ENCODE measurements at places on chromosomes 1 and 21.
A peak's percentile ranks its signal among the peaks of the same experiment; 100 is the strongest.

DNA sequence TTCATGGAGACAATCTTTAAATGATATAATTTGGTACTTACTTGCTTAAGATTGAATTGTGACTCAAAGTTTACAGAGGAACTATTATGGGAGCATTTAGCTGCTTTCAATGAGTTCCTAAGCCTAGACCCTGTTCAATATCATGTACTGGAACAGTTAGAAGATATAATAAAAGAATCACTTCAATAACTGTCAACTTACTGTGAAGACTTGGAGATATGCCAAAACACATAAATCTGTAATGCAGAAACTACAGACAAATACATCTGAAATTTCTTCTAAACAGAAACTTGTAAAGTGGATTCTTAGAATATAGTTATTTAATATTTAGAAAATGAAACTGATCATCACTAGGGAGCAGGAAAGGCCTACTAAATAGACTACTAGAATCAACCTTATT lies 259.3 kb downstream of the HLX start:
- no peak for DNase-seq

DNA sequence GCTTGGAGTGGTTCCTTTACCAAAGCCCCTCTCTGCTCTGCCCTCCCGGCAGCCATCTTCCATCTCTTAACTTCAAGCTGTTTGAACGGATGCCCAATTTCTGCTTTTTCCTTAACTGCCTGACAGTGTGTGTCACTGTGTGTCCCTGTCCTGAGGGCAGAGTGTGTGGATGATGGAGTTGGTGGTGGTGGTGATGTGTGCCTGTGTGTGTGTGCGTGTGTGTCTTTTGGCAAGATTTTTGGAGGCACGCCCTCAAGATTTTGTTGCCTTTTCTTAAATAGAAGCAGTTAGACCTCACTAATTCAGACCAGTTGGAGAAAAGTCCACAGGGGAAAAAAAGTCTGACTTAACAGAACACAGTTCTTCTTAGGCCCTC lies 30.3 kb downstream of the SERTAD4 start:
- DNase-seq: no peak

DNA sequence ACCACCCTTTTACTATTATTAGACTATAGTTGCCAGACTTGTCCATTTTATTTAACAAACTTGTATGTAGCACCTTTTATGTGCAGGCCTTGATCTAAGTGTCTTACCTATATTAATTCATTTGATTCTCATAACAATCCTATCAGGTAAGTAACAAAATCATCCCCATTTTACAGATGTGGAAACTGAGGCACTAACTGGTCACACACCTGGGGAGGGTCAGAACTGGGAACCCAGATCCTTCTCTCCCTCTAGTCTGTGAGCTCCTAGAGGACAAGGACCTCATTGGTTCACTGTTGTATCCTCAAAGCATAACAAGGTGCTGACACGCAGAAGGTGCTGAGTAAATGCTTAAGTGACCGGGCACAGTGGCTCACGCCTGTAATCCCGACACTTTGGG lies 14.9 kb downstream of the FBXO2 start:
- no peak for DNase-seq

GRCh38 chr1:94553323-94553730 lies 11.8 kb upstream of the F3 start:
- DNase-seq: no peak

DNA sequence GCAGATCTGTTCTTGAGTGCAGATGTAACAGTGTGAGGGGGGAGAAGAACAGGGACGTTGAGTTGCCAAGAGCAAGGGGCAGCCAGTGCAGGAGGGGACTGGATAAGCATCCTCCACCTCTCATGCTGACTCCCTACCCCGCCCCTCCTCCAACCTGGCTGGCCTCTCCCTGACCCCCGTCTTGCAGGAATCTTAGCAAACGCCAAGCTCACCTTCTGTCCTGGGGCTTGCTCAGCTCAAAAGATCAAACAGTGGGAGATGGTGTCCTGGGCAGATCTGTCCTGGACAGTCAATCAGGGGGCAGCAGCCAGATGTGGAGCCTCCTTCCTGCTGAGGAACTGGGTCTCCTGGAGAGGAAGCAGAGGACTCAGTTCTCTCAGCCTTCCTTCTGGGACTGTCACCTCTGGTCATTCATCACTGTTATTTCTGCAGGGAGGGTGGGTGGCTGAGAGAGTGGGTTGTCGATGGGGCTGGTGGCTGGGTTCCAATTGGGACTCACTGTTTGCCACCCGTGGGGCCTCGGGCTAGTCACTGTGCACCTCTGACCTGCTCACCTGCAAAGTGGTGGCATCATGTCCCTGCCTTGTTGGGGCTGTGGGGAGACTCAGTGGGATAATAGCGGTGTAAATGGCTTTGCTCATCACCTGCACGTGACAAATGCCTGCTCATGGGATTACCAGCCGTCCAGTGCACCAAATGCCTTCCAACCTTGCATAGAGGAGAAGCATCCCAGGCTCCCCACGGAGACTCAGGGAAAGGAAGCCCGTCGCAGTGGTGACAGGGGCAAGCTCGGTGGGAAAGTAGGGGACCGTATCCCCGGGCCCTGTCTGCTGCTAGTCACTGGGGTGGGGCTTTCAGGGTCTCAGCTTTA lies 154.4 kb downstream of the PTPRU start:
- no peak for DNase-seq

DNA sequence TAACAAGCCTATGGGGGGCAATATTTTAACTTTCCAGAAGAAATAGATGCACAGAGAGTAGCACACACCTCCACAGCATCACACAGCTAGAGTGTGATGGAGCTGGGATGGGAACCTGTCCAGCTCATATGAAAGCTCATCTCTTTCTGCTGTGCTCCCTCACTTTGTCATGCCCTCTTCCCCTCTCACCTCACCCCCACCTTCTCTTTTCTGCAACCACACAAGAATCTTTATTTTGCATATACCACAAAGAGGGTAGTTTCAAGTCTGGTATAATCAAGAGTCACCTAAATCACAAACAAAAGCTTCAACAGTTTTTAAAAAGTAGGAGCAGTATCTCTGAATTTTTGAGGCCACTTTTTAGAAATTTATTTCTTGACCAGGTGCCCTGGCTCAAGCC lies 22.6 kb downstream of the FOXD2 start:
- no peak for DNase-seq

- DNase-seq: no peak
These were observed 346.7 kb downstream of the SMYD3 start for GRCh38 chr1:246160374-246160773.

DNA sequence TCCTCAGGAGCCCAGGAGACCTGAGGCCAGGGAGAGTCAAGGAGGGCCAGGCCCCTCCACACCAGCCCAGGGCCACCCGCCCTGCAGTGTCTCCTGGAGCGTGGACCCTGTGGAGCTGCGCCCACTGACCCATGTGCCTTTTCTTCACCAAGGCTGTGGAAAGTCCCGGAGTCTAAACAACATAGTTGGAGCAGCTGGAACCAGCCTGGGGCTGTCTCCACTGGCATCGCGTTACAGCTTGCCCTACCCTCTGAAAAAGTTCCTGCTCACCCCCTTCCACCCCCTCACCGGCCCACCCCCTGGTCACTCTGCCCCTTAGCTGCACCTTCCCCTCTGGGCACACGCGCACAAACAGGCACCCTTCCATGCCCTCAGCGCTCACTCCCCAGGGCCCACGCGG lies 18.3 kb downstream of the KCNC4 start:
- no peak for DNase-seq

DNA sequence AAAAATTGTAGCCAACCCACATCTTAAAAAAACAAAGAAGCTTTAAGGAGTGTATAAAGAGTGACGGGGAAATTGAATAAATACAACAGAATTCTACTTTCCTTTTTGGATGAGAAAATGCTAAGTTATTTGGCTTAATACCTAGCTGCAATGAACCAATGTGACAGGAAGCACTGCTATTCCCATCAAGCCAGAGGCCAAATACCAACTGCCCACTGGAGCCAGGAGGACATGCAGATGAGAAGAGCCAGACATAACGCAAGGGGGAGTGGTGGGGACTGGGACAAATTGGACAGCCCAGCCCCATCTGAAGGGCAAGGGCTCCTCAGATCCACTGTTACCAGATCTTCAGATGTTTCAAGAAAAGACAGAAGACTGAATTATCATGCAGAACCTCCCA lies 25.7 kb downstream of the DNAJC11 start:
- no peak for DNase-seq

DNA sequence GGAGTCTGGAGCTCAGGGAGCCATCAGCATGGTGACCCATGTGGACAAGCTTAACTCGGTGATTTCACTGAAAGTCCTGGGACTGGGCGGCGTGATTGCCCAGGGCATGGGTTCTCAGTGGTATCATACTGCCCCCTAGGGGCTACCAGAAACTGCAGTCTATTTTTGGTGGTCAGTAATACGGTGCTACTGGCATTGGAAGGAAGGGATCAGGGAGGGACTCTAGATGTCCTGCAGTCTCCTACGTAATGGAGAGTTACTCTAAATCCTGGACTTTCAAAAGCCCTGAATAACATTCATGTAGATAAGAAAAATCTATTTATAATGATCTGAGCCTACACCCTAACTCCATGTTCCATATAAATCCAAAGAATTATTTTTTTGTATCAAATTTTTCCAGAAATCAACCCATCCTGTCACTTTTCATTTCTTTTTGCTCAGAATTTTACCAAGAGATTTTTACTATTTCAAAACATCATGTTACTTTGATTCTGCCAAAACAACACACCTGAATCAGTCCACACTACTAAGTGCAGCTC lies 37.3 kb downstream of the PABPC4 start:
- DNase-seq: no peak

DNA sequence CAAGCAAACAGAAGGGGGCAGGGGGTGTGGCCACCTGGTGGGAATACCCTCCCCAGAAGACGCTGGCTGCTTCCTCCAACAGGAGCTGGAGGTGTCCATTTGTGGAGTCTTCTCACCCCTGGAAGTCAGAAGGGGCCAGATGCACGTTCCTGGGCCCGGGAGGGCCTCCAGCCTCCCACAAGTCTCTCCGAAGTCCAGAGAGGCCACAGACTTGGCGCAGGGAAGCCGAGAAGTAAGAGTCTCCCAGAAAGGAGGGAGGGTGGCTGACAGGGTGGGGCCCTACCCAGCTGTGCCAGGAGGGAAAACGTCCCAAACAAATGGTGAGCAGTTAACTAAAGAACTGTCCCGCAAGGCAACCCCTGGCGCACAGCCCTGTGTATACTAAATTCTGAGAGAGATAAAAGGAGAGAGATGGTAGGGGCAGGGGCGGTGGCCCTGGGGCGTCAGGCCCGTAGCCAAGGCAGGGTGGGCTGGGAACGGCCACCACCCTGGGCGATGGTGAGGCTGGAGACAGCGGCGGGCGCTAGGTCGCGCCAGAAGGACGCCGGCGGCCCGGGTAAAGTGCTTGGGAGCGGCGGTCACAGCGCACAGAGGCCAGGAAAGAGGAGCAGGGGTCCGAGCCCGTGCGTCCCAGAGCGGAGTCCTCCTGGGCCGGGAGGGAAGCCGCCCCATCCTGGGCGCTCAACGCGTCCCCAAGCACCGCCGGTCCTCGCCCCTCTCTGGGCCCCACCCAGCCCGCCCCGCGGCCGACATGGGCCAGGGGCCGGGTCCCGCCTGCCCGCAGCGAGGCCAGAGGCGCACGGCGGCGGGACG lies 1.2 kb downstream of the CHD5 start:
- no peak for DNase-seq

GRCh38 chr1:121483234-121483633 lies 298.5 kb downstream of the SRGAP2C start:
- DNase-seq: no peak

DNA sequence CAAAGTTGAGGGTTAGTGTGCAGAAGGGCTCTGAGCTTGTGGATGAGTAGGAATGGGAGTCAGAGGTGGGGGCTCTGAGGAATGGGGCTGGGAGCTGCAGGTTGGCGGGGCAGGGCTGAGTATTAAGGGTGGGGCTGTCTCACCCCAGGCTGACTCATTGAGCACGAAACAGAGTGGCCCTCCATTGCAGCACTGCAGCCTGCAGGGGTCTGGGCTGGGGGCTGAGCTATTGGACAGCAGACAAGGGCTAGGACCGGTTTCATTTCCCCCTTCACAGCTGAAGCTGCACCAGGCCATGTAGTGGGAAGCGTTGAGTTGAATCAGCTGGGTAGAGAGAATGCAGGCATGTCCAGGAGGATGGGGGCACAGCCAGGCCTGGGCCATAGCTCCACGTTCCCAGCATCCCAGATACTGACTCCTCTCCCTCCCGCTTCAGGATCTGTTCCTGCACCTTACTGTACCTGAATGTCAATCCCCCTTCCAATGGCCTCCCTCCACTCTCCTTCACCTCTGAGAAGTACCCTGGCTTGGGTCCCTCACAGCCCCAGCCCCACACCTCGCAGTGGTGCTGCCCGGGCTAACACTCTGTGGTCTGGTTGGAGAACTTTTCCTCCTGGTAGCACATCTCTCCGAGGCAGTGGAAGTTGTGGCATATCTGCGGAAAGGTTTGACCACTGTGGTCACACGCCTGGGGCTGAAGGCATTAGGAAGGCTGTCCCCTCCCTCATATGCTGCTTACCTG lies 4.4 kb upstream of the INPP5B start:
- no peak for DNase-seq

- no peak for DNase-seq
These were observed 1.6 kb downstream of the RASSF5 start for GRCh38 chr1:206508956-206509355.

DNA sequence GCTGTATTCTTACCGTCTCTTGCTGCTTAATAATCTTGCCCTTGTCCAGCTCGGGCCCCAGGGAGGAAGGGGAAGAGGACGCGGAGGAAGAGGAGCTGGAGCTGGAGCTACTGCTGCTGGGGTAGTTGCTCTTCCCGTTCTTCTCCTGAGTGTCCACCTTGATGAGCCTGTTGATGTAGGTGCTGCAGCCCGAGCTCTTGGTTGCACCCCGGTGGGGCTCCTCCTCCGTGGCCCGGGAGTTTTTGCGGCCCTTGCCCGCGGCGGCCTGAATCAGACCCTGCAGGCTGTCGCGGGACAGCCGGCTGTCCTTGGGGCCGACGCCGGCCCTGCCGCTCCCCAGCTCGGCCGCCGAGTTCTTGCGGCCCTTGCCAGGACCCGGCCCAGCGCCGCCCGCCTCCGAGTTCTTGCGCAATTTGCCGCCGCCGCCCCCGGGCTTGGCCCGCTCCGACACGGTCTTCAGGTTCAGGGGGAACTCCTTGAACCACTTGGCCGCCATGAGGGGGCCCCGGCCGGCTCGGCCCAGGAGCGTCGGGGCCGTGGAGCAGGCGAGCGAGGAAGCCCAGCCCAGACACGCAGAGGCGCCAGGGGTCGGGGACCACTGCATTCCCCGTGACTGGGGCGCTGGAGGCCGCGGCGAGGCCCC lies 475 bp upstream of the TDRD10 start:
- no peak for DNase-seq

DNA sequence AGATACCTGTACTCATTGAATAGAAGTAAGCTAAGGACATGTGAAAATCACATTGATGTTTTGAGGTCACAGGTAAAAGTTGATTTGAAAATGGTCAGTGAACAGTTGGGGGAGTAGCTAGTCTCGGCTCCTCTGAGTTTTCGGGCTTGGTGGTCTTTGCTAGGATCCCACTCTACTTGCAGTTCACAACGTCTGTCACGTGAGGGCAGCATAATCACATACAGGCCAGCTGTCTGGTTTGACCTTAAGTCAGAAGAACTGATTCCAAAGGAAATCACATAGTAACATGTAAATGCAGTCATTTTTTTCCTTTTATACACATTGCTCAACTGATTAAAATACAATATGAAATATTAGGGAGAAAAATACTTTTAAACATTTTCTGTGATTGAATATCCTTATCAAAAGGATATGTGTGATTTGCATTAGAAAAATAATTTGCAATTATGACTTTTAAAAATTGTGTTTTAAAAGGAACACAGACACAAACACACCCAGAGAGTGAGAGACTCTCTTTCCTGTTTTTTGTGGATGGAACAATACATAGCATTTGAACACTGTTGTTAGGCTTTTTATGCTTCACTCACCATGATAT lies 21.8 kb upstream of the PDC start:
- DNase-seq: peak; percentile 37

- DNase-seq: no peak
These were observed 4.2 kb downstream of the GOLPH3L start for GRCh38 chr1:150692720-150693119.

Measured in activated CD4-positive, CD25-positive, alpha-beta regulatory T cell treated with anti-CD3 and anti-CD28 coated beads, Interleukin-2, amount 50 U/mL, for 72 hours (primary cell).